AG20443 (cell line): ENCODE measurements at places on chromosomes 6 and 20.

GRCh38 chr6:118580585-118581419, 32.7 kb downstream of the PLN start:
- DNase-seq = peak; percentile 80

GRCh38 chr20:58006346-58007316, 221.8 kb downstream of the ANKRD60 start:
- no peak for DNase-seq

DNA sequence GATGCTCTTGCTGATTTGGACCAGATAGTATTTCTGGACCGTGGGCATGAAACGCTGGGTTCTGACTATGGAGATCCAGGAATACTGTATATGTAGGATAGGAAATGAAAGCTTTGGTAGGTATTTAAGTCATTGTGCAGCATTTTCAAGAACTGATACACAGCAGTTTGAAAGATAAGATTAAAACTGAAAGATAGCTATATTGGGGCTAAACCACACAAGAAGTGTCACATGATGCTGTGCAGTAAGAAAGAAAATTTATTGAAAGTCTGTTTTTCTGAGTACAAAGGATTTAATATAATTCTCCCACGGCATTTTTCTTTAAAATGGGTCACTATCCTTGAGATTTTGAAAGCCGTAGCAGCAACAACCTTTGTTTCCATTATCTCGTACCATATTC, 305 bp downstream of the IL17A start:
- no peak for DNase-seq

- no peak for DNase-seq
These were observed 71.8 kb upstream of the HINT3 start for GRCh38 chr6:125884634-125885371.

DNA sequence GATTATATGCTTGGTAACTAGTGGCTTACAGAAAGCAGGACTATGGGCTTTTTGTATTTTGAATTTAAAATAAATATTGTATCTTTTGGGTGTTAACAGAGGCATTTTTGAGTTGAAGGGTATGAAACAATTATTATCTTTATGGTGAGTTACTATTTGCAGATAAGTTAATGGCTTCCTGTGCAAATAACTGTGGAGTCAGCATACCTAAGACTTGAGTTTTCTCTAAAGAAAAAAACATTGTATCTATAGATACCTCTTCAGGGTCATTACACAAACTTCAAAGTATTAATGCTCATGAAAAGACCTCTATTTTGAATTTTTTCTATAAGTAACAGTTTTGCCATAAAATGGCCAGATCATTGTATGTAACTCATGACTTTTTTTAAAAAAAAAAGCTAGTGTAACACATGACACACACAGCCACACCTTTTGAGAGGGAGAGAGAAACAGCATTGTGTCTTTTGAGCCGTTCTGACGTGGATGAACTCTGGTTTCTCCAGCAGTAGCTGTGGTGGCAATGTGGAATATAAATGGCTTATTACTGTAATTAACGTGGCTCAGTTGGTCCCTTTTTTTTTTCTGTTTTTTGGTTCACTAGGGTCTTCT, 36.3 kb downstream of the PLEKHG1 start:
- DNase-seq = no peak

DNA sequence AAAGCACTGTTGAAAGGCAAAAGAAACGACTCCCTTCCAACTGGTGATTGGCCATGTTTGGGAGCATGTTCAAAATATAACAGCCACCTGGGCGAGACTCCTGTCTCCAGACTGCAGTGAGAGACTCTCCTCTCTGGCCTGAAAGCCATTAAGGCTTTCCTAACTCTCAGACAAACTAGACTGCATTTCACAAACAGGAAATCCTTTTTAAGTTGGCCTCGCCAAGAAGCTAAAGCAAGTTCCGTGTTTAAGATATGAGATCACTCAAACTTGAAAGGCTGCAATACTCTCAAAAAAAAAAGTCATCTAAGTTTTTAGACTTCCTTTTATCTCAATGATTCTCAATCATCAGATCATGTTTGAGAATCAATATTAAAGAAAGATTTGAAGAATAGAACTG, 117.0 kb downstream of the TFAP2A start:
- peak; percentile 32 for DNase-seq

DNA sequence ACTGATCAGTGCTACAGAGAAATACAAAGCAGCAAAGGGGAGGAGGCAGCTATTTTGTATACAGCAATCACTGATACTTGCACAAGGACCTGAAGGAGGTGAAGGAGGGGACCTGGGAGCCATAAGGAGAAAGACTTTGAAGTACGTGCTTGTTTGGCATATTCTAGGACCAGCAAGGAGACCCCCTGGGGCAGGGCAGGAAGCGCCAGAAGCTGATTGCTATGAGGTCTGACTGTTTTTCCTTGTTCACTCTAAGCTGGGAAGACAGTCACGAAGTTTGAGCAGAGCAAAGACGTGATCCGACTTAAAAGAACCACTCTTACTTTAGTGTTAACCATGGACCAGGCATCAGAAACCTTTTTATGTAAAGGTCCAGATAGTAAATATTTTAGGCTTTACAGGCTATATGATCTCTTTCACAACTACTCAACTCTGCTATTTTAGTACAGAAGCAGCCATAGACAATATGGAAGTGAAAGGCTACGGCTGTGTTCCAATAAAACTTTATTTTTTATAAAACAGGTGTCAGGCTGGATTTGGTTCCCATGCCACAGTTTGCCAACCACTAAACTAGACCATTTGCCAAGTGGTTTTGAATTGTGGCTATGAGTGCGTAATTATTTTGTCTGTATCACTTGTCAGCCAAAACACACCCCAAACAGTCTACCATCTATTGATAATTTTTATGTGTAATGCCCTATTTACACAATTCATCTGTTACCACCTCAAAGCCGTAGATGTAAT, 217.9 kb downstream of the PRL start:
- DNase-seq = no peak

GRCh38 chr6:108186226-108186625, 20.4 kb downstream of the NR2E1 start:
- no peak for DNase-seq

DNA sequence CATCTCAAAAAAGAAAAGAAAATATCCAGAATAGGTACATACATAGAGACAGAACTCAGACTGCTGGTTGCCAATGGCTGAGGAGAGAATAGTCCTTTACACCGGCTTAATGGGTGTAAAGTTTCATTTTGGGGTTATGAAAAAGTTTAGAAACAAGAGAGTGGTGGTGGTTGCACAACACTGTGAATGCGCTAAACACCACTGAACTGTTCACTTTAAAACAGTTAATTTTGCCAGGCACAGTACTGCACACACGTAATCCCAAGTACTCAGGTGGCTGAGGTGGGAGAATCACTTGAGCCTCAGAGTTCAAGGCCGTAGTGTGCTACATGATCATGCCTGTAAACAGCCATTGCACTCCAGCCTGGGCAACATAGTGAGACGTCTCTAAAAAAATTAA, 7.6 kb downstream of the ILRUN start:
- DNase-seq = no peak

DNA sequence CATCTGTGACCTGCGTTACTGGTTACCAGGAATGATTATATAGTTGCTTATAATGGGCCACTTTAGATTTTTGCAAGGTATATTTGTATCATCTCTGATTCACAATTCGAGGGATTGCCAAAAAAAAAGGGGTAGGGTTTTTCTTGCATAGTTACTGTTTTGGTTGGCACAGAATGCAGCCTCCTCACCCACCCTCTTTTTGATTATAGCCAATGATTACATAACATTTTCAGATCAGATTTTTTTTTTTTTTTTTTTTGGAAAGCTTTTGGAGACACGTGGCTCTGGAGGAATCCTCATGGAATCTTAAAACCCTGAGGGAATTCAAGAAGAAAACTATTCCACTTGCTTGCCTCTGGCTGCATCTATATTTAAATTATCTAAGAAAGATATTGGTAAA, 53.7 kb downstream of the UST start:
- DNase-seq = peak; percentile 59

DNA sequence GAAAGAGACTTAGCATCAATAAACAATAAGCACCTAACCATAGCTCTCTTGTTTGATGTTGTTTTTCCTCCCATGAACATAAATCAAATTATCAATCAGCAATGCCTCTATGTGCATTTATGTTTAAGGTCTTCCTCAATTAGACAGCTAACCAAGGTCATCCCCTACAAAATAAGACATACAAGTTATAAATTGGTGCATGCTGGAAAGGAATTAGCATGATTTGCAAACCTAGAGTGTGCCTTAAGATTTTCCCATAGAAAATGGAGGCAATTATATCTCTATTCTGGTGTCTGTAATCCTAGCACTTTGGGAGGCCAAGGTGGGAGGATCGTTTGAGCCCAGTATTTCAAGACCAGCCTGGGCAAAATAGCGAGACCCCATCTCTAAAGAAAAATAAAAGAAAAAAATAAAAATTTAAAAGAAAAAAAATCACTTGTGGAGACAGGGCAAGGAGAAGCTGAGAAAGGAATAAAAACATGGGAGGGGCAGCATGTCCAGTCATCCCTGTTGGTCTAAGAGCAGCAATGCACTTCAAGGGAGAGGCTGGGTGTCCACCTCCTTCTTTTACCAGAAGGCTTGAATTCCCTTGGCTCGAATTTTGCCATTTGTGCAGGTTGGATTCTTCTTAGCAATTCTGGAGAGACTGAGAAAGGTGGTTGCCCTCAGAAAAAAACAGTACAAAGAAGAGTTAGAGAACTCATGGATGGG, 9.3 kb upstream of the SLPI start:
- DNase-seq = no peak

DNA sequence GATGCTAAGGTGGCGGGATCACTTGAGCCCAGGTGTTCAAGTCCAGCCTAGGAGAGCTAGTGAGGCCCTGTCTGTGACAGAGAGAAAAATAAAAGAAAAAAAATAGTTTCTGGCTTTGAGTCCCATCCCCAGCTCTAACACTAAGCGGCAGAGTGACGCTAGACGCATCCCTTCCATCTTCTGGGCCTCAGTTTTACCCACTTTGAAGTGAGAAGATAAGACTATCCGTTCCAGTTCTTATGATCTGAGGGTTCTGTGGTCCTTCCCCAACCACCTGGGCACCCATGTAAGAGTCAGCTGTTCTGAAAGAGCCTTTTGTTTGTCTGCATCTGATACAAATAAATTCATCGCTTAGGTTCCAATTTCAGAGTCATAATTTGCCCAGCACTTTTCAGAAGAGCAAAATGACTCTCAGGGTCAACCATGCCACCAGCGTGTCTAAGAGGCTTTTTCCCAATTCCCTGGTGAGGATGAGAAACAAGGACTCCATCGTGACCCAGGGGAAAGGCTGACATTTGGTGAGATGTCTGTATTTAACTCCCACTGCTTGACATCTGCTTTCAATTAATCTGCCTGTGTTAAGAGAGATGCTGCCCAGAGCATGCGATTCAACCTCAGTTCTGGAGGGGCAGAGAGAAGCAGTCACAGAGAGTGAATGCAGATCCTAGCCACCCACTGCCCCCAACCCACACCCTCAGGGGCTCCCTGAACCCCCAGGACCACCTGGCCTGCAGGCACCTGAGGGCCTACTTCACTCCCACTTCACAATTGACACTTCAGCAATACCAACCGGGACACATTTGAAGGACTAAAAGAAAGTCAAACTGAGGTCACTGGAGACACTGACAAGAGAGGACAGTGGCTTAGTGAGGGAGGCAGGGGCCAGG, 131.6 kb upstream of the TOP1 start:
- DNase-seq = peak; percentile 57

DNA sequence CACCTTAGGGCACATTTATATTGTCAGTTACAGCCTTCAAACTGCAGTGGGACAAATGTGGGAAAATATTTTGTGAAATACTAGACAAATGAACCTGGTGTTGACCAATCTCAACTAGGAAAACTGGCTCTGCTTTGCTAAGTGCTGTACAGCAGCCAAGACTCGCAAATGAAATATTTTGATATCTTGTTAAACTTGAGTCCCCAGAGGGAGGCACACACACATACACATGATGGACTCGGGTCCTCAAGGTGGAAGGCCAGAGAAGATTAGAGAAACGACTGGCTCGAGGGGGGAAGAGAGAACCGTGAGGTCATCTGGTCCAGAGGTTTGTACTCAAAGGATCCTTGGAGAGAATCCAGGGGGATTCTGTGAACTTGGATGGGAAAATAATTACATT, 67.3 kb upstream of the JAG1 start:
- no peak for DNase-seq

DNA sequence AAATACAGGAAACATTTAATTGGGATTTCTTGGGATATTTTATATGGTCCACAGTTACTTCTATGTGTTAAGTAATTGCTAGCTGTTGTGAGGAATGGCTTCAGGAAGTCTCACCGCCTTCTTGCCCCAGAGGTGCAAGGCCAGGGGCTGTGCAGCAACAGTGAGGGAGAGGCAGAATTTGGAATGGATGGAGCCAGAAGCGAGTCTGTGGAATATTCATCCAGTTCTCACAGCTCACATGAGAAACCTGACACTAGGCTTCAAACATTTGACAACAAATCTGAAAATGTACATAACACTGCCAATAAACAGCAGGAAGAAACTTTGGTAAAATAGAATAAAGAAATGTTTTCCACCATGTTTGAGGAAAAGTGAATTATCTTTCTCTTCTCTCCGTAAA, 66.5 kb downstream of the GPR6 start:
- no peak for DNase-seq

GRCh38 chr20:43919686-43920403, 5.2 kb downstream of the TOX2 start:
- no peak for DNase-seq

- DNase-seq = no peak
These were observed 19.9 kb downstream of the SLC13A3 start for GRCh38 chr20:46631212-46631869.

DNA sequence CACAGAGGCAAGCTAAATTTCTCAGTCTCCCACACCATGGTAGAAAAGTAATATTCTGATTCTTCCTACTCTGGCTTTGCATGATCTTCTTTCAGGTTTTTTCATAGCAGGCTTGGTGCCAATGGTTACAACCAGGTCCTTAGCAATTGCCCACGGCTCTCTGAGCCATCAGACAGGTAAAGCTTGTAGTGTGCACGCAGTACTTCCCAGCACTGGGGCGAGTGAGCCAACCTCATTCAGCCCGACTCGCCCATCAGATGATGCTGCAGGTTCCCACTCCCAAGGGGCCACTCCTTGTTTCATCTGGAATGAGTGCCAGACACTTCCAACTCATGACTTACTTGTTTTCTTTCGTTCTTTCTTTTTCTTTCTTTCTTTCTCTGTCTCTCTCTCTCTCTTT, 78.3 kb downstream of the PERP start:
- DNase-seq = no peak

GRCh38 chr6:40000964-40001515, 66.8 kb upstream of the MOCS1 start:
- no peak for DNase-seq

- no peak for DNase-seq
These were observed 12.6 kb upstream of the BTN1A1 start for GRCh38 chr6:26487466-26487865.

- DNase-seq = no peak
These were observed 122.1 kb upstream of the SPACA1 start for GRCh38 chr6:87925373-87926060.

DNA sequence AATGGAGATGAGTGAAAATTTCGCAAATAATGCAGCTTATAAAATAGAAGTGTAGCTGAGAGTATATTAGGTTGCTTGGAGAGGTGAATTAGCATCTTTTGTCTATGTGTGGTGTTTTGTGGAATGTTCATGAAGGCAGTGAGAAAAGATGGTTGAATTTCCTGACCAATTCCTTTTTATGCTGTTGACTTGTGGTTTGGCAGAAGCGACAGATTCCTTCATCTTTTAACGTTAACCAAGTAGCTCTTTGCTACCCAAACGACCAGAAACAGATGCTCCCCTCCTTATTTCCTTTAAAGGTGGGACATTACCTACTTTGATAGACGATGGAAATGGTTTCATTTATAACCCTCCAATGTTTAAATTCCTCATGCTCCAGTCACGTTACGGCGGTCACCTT, 390.5 kb downstream of the QKI start:
- no peak for DNase-seq

GRCh38 chr20:38050686-38051085, 17.1 kb downstream of the RPRD1B start:
- DNase-seq = no peak
